ENCODE measurements at places on chromosomes 2 and 18.

DNA sequence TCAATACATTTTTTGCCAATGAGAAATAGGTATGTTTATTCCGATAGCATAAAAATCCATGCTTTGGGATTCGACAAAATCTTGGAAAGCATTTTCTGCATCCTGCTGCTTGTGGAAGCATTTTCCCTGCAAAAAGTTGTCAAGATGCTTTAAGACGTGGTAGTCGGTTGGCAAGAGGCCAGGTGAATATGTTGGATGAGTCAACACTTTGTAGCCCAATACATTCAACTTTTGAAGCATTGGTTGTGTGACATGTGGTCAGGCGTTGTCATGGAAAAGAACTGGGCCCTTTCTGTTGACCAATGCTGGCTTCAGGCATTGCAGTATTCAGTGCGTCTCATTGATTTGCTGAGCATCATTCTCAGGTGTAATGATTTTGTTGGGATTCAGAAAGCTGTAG lies 764.5 kb downstream of the TRIB2 start:
- peak; percentile 1 for DNase-seq

DNA sequence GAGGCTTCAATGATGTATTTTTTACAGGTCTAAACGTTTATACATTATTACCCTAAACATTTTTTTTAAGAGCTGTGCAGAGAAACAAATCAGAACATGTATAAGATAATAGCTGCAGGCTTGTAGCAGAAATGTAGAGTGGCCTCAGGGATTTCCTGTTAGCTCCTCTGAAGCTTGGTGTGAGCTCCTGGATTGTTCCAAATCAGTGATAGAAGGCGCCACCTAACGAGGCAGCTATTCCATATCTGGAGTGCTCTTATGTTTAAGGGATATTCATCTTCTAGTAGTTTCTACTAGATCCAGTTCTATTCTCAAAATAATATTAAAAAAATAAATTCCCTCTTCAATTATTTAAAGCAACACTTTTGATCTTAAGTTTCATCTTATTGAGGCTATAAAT lies 93.1 kb downstream of the LRP1B start:
- DNase-seq, result peak; percentile 10

DNA sequence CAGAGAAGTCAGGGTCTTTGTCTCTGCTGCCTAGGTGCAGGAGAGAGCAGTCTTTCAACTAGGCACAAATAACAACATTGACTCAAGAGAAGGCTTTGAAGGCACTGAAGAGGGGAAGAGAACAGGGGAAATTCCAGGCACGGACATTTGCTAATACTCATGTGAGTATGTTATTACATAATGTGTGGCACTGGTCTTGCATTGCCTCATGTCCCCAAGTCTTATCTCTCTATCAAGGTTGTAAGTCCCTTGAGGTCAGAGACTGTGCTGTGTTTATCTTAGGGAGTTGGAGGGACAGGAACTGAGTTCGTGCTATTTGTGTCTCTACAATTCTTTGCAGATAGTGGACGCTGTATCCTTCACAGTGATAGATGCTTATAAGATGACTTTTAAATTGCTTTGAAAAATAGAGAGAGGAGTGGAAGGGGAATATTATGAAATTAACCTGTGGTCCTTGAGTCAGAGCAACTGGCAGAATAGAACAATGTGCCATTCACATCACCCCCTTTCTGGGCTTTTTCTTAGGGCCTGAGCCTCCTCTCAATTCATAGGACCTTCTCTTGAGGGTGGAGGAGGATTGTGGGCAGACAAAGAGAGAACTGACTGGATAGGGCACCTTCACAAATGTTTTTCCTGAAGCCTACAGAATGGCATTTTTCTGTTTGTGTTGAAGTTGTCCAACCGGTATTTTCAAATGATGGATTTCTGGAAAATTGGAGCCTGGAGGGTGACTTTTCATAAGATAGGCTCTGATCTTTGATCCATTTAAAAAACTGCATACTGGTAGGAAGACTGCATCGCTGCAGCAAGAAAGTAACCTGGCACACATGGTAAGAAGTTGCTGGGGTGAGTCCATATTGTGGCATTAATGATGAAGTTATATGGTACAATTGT lies 96.6 kb upstream of the CXCR4 start:
- no peak for DNase-seq

GRCh38 chr18:39208729-39209128 lies 1643.1 kb upstream of the CELF4 start:
- DNase-seq, result no peak

DNA sequence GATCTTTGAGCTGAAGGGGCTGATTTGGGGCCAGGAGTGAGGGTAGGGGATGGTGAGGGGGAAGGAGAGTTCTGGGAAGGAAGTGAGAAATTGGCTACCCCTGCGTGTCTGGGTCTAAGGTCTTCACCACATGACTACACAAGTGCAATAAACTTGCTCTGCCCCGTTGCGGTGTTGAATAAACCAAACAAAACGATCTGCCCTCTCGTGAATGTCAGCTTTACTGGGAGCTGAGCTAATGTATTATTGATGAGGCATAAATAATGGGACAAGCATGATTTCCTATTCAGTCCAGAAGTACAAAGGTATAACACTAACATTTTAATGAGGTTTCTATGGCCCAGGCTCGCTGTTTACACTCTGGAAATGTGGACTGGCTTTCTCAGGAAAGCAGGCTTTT lies 8.0 kb upstream of the CFAP221 start:
- DNase-seq, result no peak

GRCh38 chr2:202808754-202809153 lies 62.8 kb downstream of the ICA1L start:
- DNase-seq, result no peak

- peak; percentile 95 for DNase-seq
Measured at GRCh38 chr2:157229572-157229971, 27.9 kb upstream of the GALNT5 start.

GRCh38 chr2:214215107-214215506 lies 195.7 kb upstream of the VWC2L start:
- DNase-seq, result no peak

DNA sequence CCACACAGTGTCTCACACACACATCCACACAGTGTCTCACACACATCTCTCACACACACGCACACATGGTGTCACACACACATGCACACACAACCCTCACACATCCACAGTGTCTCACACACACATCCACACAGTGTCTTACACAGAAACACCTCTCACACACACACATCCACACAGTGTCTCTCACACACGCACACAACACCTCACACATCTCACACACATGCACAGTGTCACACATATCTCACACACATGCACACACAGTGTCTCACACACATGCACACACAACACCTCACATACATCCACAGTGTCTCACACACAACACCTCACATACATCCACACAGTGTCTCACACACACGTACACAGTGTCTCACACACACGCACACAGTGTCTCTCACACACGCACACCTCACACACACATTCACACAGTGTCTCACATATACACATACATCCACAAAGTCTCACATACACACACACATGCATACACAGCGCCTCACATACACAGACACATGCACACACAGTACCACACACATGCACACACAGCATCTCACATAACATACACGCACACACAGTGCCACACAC lies 473.9 kb upstream of the HS6ST1 start:
- DNase-seq, result no peak
